HCT116 (cell line): ENCODE measurements at places on chromosomes 12 and 14. TPM values are rescaled to one million over a fixed set of nuclear protein-coding genes. Genes with fewer than 3 reads are reported as not detected.

DNA sequence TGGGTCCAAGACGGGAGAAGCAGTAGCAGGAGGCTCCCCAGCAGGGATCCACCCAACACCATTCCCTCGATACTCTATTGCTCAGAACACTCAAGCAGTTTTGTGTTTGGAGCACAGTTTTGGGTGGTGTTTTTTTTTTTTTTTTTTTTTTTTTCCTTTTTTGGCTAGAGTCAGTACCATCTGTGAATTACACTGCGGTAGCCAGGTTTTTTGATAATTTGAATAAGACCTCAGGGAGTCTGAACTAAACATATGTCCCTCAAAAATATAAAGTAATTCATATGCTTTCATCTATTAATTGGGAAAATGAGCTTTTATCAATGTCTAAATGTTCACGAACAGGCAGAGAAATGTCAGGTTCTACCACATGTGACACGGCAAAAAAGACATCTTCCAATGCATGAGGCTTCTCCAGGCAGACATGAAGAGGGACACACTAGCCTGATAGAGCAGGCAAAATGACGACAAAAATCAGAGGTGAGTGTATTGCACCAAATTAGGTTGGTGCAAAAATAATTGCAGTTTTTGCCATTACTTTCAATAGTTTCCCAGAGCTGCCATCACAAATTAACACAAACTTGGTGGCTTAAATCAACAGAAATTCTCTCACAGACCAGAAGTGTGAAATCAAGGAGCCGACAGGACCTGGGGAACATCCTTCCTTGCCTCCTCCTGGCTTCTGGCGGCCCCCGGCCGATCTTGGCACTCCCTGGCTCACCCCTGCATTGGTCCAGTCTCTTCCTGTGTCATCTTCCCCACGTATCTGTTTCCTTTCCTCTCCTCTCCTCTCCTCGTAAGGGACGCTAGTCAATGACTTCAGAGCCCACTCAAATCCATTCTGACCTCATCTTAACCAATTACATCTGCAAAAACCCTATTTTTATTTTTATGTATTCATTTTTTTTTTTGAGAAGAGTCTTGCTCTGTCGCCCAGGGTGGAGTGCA is 33.9 kb downstream of the FOXN3 start:
- no peak for DNase-seq

PTGER2 gene
- total RNA-seq = 0.57 TPM

DERA gene
- 32.6 TPM for total RNA-seq

DNA sequence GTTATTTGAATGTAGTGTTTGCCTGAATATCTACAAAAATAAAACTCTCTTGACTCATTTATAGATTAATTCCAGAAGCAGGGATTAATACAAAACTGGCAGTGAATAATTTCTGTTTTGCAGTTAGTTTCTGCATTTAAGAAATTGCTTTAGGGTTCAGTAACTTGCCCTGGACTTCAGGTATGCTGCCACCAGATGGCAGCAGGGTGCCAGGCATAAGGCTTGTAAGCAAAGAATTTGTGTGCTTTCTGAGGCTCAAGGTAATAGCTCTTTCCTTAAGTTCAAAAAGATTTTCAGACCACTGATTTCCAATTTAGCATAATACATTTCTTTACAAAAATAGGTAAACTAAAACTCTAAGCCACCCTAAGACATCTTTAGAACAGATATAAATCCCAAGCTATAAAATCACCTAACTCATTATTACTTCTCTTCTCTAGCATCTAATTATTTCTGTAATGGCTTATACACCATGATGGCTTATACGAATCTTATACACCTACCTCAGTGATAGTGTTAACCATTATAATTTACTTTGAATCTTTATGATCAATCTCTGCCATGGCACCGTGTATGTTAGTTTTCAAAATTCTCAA is 398.3 kb downstream of the APAF1 start:
- DNase-seq = peak; percentile 51

- DNase-seq = no peak
These were observed 26.5 kb downstream of the PPP1R13B start for GRCh38 chr14:103820908-103821307.

TOGARAM1 gene
- total RNA-seq = 1.9 TPM

- DNase-seq = no peak
These were observed 188.9 kb downstream of the SLC41A2 start for GRCh38 chr12:104769144-104769561.

- DNase-seq = peak; percentile 65
These were observed 17.8 kb downstream of the POMT2 start for GRCh38 chr14:77302926-77303325.

GRCh38 chr12:2739832-2740641 is 54.7 kb upstream of the FKBP4 start:
- no peak for DNase-seq

SOX5 gene
- total RNA-seq = 0.52 TPM

RHEBL1 gene
- 2.8 TPM for total RNA-seq

POTEM gene
- not detected for total RNA-seq

EPYC gene
- not detected for total RNA-seq

DNA sequence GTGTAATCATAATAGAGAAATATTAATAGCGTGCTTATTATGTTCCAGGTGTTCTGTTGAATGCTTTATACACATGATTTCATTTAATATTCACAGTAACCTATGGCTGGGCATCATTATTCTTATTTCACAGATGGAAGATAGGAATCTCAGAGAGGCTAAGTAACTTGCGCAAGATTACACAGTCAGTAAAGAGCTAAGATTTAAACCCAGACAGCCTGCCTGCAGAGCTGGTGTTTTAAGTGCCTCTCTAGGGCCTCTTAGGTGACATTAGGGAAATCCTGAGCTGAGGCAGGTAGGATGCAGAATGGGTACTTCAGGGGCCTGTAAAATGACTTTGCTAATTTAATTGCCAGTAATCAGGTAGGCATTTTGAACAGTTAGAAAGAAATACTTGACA is 18.5 kb upstream of the BHLHE41 start:
- no peak for DNase-seq

GRCh38 chr12:39412210-39412609 is 30.7 kb downstream of the KIF21A start:
- no peak for DNase-seq

- DNase-seq = no peak
These were observed 473.1 kb downstream of the PDZRN4 start for GRCh38 chr12:41661141-41661765.

DNA sequence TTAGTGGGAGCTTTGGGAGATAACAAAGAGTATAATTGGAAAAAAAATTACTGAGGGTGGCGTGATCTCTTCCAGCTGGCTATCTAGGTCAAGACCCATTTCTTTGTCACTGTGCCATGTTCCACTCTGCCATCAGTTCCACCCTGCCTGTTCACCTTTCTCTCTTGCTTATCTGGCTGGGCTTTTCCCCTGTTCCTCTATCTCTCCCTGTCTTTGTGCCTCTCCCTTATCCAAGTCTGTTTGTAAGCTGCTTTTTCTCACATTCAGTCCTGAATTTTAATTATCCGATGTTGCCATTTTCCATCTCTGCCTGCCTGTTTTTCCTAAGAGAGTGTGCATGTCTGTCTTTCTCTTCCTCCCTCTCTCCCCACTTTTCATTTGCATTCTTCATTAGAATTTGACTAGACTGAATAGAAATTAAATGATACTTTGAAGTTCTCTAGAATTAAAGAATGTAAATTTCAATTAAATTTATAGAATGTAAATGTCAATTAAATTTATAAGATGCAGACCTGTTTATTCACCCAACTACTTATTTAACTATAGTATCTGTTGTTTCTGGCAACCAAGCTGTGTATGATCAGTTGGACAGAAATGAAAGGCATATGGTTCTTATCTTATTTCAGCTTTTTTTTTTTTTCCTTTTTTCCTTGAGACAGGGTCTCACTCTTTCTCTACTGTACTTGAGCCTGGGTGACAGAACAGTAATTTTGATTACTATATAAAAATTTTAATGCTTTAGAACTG is 40.9 kb upstream of the A2ML1 start:
- no peak for DNase-seq

DNA sequence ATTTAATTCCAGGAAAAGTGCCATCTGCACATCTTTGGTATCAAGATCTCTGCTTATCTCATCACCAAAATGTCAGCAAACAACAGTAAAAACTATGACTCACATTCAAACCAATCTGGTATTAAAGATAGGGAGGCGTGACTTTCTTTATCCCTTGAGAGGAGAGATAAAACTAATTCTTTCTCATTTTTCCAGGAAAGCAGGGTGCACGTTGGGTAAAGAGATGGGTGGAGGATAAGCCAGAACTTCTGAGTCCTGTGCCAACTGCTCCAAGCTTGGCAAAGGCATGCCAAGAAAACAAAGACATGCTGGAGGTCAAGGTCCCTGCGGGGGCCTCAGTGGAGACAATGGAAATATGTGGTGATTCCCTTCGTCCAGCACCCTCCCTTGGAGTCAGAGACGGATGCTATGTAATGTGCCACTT is 225.8 kb upstream of the PLXNC1 start:
- DNase-seq = no peak

GRCh38 chr14:71070169-71070568 is 162.9 kb downstream of the PCNX1 start:
- no peak for DNase-seq

STXBP6 gene
- total RNA-seq = 0.27 TPM

TOMM20L gene
- not detected for total RNA-seq

DNA sequence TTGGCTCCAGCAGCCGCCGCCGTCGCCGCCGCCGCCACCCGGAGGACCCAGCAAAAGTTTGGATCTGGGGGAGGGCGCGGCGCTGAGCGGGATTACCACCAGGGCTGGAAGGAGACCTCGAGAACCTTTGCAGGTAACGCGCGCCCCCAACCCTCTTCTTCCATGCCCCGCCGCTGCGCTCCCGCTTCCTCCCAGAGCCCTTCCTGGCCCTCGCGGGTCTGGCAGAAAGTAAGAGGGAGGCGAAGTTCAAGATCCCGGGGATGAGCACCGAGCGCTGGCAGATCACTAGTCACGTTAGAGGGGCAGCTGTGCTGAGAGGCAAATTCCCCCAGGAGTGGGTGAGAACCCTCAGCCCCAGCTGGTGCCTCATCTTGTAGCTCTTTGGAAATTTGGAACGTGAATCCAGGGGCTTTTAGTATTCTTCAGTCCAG is 3.9 kb downstream of the FLRT2 start:
- no peak for DNase-seq

DNA sequence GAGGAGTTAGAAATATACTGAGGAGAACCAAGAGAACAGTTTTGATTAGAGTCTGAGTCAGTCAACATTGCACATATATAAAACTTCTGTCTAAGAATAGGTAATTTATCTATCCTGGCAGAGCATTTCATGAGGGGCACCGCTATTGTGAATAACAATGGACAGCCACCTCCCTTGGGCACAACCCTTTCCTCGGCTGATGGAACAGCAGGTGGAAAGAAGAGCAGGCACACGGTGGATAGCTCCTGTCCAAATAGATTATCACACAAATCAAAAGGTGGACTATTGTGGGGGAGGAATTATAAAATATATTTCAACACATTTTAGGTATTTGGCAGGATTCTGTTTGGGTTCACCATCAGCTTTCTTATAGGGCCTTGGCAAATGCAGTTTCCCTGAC is 84.0 kb upstream of the PTPRB start:
- DNase-seq = no peak

DNA sequence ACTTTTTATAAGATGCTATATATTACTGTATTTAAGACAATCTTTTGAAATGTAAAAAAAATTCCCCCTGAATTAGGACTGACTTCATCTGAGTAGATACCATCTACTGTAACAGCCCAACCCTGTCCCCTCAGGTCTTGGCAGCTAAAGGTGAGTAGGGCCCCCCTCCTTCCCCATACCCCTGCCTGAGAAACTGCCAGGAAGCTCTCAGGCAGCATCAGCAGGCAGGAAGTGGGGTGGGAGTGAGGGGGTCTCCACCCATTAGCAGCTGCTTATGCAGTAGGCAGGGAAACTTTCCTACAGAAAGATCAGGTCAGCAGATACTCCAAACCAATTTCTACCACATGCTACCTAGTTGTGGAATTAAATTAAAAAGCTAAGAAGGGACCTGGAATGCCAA is 62.5 kb downstream of the PAX9 start:
- no peak for DNase-seq

TPPP2 gene
- total RNA-seq = not detected

GRCh38 chr12:122072031-122072970 is 6.3 kb upstream of the MLXIP start:
- DNase-seq = no peak

DNA sequence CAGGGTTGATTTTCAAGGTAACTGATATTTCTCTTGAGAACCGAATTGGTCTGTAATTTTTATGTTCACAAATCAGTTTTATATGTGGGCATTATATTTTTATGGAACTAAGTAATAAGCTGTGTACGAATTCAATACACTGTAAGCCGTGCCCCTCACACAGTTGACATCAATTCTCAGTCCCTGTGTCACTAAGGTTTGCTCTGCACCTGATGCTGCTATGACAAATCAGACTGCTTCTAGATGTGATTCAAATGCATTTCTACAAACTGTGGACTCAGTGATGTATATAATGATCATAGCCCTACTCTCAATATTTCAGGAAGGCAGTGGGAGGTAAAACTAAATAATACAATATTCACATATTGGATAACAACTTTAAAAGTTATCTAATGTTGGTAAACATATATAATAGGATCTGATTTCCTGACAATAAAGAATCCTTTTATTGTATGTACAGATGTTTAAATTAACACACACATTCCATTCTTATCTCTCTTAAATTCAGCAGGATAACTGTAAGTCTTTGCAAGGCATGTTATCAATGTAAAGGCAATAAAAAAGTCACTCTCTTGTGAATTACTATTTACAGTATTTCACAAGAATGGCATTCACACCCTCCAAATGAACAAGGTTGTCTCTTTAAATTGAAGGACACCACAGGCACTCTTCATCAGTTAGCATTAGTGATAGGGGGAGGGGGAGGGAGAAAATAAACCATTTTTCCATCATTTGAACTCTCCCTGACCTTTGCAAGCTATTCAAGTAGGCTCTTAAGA is 87.2 kb upstream of the SOX5 start:
- no peak for DNase-seq

GRCh38 chr14:29102266-29102665 is 335.7 kb downstream of the FOXG1 start:
- DNase-seq = no peak

DLST gene
- total RNA-seq = 101 TPM

GRCh38 chr12:32080435-32080834 is 26.2 kb upstream of the BICD1 start:
- DNase-seq = no peak

- no peak for DNase-seq
These were observed 7.6 kb downstream of the KCTD10 start for GRCh38 chr12:109469517-109469916.

LRRC10 gene
- not detected for total RNA-seq

DNA sequence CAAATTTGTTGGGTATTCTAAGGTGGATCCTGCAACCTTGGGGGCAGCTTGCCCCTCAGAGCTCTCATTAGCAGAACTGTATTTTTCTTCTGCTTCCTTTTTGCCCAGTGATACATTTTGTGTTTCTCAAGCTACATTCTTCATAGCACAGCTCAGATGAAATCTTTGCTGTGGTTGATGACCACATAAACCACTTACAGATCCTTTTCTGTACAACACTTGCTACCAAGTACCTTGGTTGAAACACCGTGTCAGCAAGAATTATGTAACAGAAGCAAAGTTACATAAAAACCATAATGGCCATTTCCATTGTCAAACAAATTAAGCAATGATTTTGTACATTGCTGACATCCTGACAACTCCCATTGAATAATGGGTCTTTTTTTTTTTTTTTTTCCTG is 9.7 kb upstream of the PLBD1 start:
- no peak for DNase-seq
